Stimulated activated CD8-positive, alpha-beta memory T cell treated with anti-CD3 and anti-CD28 coated beads, Interleukin-12 subunit alpha, Interleukin-12 subunit beta, amount 100 ng/mL, for 1 hour (primary cell): ENCODE measurements at places on chromosomes 1 and 21.

- DNase-seq = no peak
Measured at GRCh38 chr1:162706606-162707005, 74.3 kb downstream of the DDR2 start.

GRCh38 chr1:62901650-62902049 lies 117.7 kb downstream of the ATG4C start:
- DNase-seq = no peak

DNA sequence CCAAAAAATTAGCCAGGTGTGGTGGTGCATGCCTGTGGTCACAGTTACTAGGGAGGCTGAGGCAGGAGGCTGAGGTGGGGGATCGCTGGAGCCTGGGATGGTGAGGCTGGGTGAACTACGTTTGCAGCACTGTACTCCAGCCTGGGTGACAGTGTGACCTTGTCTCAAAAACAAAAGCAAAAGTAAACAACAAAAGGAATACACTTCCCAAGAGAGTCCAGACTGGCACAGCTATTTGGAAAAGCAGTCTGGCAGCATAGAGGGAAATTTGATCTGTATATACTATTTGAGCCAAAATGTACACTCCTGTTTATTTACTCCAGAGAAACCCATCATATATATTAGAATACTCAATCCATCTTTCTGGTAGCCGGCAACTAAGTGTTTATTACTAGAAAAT lies 107.0 kb upstream of the HMCN1 start:
- no peak for DNase-seq

DNA sequence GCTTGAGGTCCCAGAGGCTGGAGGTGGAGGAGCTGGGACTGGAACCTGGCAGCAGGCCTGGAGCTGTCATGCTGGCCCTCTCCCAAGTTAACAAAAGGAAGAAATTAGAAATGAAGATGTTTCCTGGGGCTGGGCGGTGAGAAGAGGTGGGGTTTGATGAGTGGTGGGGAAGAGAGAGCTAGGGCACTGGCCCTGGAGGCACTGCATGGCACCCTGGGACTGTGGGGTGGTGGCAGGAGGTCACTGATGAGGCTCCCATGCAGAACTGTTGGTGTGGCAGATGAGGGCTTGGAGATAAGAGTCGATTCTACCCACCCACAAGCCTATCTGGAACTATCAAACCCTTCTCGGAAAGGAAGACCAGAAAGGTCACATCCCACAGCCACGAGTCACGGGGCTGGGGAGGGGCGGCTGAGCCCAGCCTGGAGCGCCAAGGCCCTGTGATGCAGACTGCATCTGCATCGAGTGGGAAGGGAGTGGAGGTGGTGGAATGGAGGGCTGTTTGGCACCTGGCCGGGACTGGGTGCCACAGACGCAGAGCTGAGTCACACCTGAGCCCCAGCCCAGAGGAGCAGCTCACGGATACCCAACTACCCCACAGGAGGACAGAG lies 29.4 kb downstream of the MRPL37 start:
- no peak for DNase-seq

DNA sequence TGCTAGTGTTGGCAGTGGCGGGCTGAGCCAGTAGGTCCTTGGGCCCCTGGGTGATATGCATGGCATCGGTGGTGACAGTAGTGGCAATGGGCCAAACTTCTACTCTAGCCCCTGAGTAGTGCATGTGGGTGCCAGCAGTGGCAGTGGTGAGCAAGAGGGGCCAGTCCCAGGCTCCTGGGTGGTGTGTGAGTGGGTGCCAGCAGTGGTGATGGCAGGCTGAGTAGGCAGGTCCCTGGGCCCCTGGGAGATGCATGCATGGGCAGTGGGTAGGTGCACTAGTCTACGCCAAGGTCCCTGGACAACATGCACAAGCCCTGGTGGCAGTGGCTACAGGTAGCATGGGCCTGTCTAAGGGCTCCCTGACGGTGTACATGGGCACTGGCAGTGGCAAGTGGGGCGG lies 24.6 kb upstream of the TTC22 start:
- DNase-seq = no peak

GRCh38 chr1:111976332-111976731 lies 13.1 kb downstream of the KCND3 start:
- DNase-seq = no peak

DNA sequence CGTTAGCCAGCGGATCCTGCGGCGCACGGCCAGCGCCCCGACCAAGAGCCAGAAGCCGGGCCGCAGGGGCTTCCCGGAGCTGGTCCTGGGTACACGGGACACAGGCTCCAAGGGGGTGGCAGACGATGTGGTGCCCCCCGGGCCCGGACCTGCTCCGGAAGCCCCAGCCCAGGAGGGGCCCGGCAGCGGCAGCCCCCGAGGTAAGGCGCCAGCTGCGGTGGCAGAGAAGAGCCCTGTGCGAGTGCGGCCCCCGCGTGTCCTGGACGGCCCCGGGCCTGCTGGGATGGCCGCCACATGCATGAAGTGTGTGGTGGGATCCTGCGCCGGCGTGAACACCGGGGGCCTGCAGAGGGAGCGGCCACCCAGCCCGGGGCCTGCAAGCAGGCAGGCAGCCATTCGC lies 24.2 kb downstream of the PANK4 start:
- DNase-seq = no peak

- DNase-seq = no peak
Measured at GRCh38 chr1:147451628-147452027, 89.7 kb upstream of the BCL9 start.

GRCh38 chr1:39103328-39104157 lies 77.4 kb downstream of the NDUFS5 start:
- no peak for DNase-seq

DNA sequence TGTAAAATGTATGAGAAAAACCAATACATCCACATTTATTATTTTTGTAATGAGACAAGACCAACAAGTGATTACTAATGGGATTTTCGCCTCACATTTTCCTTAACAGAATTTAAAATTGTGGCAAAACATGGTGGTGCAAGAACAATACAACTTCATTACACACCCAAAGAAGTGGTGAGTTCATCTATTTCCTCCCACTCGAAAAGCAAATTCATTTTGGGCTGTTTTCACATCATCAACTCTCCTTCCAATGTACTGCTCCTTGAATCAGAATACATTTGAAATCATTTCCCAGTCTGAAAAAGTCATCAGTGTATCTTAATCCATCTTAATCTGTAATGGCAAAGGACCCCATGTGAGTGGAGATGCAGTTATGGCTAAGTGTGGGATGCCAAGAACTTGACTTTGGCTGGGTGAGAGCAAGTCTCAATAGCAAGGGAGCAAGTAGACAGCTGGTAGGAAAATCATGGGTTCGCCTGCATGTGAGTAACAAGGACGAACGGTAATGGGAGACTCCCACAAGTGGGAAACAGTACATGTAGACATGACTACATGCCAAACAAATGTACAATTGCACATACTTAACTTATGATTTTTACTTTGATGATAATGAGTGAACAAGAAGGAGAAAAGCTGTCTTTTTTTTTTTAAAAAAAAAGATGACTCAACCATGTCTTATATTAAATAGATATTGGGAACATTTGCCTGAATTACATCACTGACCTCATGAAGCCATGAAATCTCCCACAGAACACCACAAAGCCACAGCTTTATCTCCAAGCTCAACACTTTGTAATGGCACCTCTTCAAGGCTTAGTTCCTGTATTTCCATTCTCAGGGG lies 46.0 kb downstream of the RUNX1 start:
- DNase-seq = no peak

GRCh38 chr1:100360790-100361510 lies 8.6 kb downstream of the CDC14A start:
- no peak for DNase-seq

DNA sequence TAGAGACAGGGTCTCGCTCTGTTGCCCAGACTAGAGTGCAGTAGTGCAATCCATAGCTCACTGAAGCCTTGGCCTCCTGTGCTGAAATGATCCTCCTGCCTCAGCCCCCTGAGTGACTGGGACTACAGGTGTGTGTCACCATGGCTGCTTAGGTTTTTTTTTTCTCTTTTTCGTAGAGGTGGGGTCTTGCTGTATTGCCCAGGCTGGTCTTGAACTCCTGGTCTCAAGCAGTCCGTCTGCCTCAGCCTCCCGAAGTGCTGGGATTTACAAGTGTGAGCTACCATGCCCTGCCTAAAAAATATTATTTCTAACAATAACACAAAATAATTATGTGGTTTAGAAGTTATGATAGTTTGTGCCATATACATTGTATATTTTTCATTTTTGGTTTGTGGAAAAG lies 9.9 kb downstream of the CAMTA1 start:
- DNase-seq = no peak

DNA sequence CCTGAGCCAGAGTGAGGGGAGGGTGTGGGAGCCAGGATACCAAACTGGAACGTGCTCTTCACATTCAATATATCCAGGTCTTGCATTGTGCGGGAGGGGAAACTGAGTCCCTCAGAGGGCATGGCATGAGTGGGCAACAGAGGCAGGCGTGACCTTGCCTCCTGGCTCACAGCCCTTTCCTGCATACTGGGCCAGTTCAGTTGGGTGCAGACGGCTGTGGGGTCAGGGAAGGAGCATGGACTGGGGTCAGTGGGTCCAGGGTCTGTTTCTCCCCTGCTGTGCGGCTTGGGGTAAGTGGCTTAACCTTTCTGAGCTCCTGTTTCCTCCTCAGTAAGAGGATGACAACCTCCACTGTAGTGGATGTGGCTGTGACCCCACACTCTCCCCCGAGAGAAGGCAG lies 16.6 kb downstream of the SERINC2 start:
- no peak for DNase-seq

GRCh38 chr1:232209357-232209756 lies 420.6 kb downstream of the SIPA1L2 start:
- DNase-seq = no peak

GRCh38 chr1:66919828-66920227 lies 4.8 kb downstream of the DNAI4 start:
- no peak for DNase-seq

DNA sequence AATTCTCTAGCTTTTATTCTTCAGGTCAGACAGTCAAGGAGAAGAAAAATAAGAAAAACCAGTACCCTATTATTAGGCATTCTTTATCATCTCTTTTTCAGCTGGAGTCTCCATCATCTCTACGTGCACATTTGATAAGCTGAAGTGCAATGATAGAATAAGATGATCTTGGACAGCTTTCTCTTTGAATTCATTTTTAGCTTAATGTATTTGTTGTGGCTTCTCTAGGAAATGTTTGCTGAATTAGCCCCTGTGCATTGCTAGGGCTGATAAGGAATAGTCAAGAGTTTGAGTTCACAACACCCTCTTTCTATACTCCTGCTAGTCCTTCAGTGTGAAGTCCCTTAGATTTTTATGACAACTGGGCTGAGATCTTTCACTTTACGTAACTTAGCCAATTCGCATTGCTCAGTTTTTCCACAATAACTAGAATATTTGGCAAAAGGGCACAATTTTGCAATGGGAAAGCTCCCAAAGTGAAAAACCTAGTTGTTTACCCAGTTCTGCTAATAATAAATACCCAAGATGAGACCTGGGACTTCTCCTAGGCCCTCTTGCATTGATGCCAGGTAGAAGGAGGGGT lies 7.0 kb upstream of the KCNJ15 start:
- no peak for DNase-seq

DNA sequence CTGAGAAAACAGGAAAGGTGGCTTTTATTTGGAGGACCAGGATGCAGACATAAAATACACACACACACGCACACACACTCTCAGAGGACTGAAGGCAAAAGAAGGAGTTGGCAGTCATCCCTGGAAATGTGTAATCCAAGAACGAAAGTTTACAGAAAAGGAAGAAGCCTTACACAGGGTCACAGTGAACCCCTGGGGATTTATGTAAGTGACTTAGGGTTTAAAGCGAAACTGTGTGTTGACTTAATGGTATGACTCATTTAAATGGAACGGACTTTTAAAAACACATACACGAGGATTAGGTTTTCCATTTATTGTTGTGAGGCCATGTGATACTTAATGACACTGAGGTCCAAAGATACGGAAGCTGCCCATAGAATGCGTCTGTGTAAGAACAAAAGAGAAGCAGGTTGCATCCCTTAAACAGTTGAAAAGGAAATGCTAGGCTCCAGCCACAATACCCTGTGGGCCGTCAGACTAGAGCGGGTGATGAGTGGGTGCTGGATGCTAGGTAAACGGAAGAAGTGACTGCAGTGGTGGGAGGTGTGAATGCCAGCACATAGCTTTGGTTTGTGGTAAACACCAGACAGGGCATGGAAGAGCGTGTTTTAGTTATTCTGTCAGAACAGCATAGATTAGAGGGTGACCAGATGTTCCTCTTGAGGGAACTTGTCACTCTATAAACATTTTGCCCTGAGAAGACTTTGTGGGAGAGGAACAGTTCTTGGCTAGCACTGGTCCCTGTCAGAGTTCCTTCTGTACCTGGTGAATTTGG lies 21.6 kb upstream of the BCL10 start:
- peak; percentile 43 for DNase-seq

DNA sequence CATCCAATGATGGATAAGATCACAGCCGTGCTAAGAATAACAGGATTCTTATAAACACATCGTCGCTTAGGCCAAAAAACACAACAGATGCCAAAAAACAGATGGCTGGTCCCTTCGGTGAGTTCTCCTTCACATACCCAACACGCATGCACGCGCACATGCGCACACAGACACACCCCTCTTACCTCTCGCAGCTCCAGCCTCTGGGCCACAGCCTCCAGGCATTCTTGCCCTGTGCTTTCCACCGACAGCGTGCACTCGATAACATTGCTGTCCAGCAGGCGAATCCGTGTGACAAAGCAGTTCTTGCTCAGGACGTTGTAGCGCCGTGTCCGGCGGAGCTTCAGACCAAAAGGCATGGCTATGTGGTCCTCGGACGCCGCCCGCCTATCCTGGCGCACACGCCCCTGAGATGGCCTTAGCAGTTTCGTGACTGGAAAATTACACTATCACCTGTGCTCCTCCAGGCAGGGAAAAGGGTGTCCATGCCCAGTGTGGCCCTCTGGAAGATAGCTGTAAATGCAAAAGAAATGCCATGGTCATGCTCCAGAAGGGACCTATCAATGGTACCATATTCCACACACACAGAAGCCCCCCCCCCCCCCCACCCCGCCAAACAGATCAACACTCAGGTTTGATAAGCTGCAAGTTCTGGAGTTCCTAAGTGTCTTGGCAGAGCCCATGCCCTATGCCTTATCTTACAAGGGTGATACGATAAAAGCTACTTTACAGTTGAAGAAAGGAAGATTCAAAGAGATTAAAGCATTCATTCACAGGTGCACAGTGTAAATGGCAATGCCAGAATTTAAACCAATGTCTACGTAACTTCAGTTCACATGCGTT lies 86.7 kb downstream of the PTPN14 start:
- DNase-seq = no peak

- no peak for DNase-seq
Measured at GRCh38 chr1:245825128-245825901, 670.5 kb downstream of the KIF26B start.
